Smooth muscle cell of the brain vasculature (primary cell): ENCODE measurements at places on chromosomes 7 and 10.

DNA sequence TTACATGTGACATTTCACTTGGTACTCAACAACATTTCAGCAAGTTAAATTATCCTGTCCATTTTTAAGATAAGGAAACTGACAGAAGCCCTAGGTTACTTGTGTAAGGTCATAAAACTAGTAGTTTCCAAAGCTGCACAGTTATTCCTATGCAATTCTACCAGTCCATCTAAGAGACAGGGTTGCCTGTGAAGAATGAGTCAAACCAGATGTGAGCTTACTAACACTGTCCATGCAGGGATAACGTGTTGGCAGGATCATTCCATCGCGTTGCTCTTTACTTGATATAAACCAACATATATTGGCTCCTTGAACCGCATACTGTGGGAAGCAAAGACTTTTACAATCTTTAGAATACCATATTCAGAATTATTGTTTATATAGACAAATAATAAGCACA is 280.9 kb upstream of the HGF start:
- DNase-seq: no peak

DNA sequence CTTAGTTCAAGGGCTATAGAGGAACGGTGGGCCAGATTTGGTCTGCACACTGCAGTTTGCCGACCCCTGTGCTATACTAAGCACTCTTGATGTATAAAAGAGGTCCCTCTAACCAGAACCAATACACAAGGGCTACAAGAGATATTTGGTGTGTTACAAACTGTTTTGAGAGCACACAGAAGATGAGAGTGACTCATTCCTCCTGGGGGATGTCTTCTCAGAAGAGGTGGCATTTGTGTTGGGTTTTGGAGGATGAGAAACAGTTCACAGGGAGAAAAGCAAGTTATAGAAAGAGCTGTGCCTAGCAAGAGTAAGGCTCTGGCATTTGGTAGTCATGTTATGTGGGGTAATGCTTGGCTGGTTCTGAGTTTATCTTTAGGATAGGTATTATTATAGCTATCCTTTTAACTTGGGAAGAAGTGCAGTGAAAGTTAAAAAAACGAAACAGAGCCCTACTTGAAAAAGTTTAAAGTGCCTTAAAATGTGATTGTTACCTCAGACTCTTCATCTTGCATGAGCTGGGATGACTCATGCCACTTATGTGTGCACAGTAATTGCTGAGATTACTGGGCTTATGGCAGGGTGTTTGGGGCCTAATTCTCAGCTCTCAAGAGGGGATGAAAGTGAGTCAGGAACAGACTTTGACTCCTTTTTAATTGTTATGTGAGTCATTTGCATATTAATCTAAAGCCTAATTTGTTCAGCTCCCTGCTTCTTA is 160.4 kb downstream of the KIF20B start:
- DNase-seq: no peak

GRCh38 chr10:112973805-112974204 is 23.8 kb downstream of the TCF7L2 start:
- no peak for DNase-seq

GRCh38 chr7:129210989-129211312 is 13.9 kb upstream of the AHCYL2 start:
- no peak for DNase-seq

- DNase-seq: no peak
Measured at GRCh38 chr7:5500056-5500776, 76.6 kb upstream of the TNRC18 start.
